ENCODE measurements at places on chromosomes 6 and 20.

DNA sequence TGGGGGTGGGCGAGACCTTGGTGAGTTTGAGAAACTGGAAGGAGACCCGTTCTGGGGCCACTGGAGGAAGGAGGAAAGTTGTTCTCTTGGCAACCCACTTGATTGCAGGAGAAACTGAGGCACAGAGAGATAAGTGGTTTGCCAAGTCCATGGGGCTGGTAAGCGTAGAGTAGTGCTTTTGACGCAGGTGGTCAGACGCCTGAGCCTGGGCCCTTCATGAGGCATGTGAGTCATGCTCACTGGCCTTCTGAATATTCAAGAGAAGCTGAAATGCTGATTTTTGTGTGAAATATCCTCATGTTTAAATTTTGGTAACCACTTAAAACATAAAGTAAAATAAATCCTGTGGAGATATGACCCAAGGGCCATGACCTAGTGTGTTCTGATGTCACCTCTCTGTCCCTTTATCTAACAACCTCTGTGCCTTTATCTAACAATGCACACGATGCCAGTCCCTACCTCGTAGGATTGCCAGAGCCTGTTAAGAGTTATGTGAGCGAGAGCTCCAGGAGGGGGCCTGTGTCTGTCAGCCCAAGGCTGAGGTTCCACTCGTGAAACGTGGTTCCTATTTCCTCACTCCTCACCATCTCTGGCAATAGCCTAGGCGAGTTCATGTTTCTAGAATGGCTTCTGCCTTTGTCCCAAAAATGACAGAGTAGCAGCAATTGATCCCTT is 32.8 kb upstream of the PMEPA1 start:
- no peaks in the 10 kb centered on the region for H3K4me1 ChIP-seq
- no peak for DNase-seq
- H3K27ac ChIP-seq: no peak overlapping the region
- no peak overlapping the region for H3K4me3 ChIP-seq
- peaks cover 17% of the 10 kb centered on the region for H3K27me3 ChIP-seq

- peak overlapping the region; percentile 100 for H3K27ac ChIP-seq
- H3K27me3 ChIP-seq: no peaks in the 10 kb centered on the region
- H3K4me1 ChIP-seq: peaks cover 98% of the 10 kb centered on the region
- peak; percentile 87 for DNase-seq
- H3K36me3 ChIP-seq: peaks cover 46% of the 10 kb centered on the region
These were observed 11.7 kb upstream of the MAPK13 start for GRCh38 chr6:36118550-36119107.

- H3K4me3 ChIP-seq: no peak overlapping the region
- H3K4me1 ChIP-seq: no peaks in the 10 kb centered on the region
- no peaks in the 10 kb centered on the region for H3K36me3 ChIP-seq
These were observed 56.8 kb upstream of the PHIP start for GRCh38 chr6:79134699-79135474.

DNA sequence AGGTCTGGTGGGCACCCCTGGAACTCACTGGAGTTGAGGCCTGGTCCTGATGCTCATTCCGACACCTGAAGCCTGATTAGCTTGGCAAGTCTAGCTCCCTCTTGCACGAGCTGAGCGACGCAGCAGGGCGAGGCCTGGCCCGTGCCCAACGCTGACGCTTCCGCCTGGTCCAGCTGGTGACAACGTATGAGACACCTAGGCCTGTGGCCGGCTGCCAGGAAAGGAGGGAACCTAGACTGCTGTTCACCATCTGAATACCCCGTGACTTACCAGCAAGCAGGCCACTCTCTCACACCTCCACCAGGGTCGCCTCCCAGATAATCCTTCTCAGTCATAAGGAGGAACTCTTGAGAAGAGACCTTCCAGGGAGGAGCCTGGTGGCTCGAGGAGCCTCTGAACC is 24.5 kb downstream of the YTHDF1 start:
- H3K36me3 ChIP-seq: peaks cover 18% of the 10 kb centered on the region
- no peak overlapping the region for H3K27ac ChIP-seq

GRCh38 chr20:35826397-35826998 is 54.7 kb downstream of the PHF20 start:
- DNase-seq: no peak
- H3K36me3 ChIP-seq: peaks cover 31% of the 10 kb centered on the region
- no peak overlapping the region for H3K27ac ChIP-seq
- H3K4me1 ChIP-seq: peaks cover 10% of the 10 kb centered on the region
- H3K27me3 ChIP-seq: no peaks in the 10 kb centered on the region
- no peak overlapping the region for H3K4me3 ChIP-seq

GRCh38 chr6:12283904-12284303 is 6.3 kb upstream of the EDN1 start:
- DNase-seq: no peak
- no peak overlapping the region for H3K4me3 ChIP-seq
- peaks cover 31% of the 10 kb centered on the region for H3K27me3 ChIP-seq
- no peaks in the 10 kb centered on the region for H3K36me3 ChIP-seq
- H3K4me1 ChIP-seq: peaks cover 6% of the 10 kb centered on the region
- H3K27ac ChIP-seq: no peak overlapping the region

GRCh38 chr20:23612396-23612795 is 6.7 kb upstream of the CST9 start:
- H3K27me3 ChIP-seq: peaks cover 12% of the 10 kb centered on the region
- H3K36me3 ChIP-seq: no peaks in the 10 kb centered on the region
- no peaks in the 10 kb centered on the region for H3K4me1 ChIP-seq
- no peak for DNase-seq
- no peak overlapping the region for H3K4me3 ChIP-seq
- no peak overlapping the region for H3K27ac ChIP-seq

GRCh38 chr6:96812077-96812703 is 25.1 kb downstream of the GPR63 start:
- H3K36me3 ChIP-seq: no peaks in the 10 kb centered on the region
- no peaks in the 10 kb centered on the region for H3K27me3 ChIP-seq
- peaks cover 4% of the 10 kb centered on the region for H3K4me1 ChIP-seq
- no peak for DNase-seq
- H3K4me3 ChIP-seq: no peak overlapping the region

GRCh38 chr6:38502423-38502822 is 137.3 kb downstream of the BTBD9 start:
- H3K36me3 ChIP-seq: no peaks in the 10 kb centered on the region
- H3K4me1 ChIP-seq: no peaks in the 10 kb centered on the region
- H3K4me3 ChIP-seq: no peak overlapping the region

DNA sequence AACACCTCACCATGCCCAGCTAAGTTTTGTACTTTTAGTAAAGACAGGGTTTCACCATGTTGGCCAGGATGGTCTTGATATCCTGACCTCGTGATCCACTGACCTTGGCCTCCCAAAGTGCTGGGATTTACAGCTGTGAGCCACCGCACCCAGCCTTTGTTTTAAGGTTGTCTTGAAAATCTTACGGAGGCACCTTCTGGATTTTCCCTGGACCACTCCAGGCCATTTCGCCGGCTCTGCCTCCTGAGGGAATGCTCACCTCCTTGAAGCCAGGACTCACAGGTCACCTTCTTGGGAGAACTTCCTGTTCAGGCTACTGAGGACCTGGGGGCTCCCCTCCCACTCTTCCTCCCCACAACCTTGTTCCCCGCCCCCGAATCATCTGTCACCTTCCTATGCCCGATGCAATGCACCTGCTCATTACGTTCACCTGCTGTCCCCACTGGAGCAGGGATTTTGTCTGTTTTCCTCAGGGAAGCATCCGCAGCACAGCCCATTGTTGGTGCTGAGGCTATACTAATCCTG is 19.4 kb upstream of the RAET1L start:
- H3K27me3 ChIP-seq: peaks cover 61% of the 10 kb centered on the region
- DNase-seq: no peak
- H3K27ac ChIP-seq: no peak overlapping the region
- H3K4me1 ChIP-seq: no peaks in the 10 kb centered on the region
- no peaks in the 10 kb centered on the region for H3K36me3 ChIP-seq
- no peak overlapping the region for H3K4me3 ChIP-seq

- no peak for DNase-seq
- peaks cover 23% of the 10 kb centered on the region for H3K36me3 ChIP-seq
- no peaks in the 10 kb centered on the region for H3K27me3 ChIP-seq
- no peak overlapping the region for H3K4me3 ChIP-seq
- H3K27ac ChIP-seq: no peak overlapping the region
These were observed 31.6 kb downstream of the OSBPL2 start for GRCh38 chr20:62269871-62270270.

DNA sequence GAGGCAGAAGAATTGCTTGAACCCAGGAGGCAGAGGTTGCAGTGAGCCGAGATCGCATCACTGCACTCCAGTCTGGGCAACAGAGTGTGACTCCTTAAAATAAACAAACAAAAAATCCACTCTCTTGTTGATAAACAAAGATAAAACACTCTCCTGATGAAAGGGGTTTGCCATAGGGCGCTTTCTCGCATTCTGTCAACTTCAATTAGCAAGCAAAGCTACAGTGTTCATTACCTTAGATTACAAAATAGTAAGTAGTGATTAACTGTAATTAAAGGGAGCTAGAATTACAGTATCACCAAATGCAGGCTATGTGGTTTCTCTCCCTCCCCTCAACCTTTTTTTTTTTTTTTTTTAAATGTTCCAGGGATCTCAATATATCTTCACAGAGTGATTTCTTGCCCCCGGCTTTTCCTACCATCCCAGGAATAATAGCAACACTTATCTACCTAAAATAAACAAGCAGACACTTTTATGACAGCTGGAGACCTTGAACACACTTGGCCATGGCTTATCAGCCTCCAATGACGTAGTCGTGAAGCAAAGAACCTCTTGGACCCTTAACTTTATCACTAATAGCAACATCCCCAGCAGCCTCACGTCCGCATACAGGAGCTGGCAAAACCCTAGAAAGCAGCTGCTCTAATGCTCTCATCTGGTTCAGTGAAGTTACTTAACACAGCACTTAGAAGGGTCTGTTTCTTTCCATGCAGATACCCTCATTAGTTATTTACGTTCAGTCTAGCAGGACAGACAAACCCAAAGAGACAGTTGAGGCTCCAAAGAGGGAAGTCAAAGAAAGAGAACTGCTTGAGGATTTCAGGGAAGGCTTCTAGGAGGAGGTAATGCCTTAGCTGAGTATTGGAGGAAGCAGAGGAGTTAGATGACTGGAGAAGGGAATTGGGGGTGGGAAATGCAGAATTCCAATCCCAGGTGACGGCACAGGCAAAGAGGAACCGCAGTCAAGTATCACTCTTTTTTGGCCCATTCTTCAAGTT is 37.9 kb upstream of the NEDD9 start:
- no peak overlapping the region for H3K27ac ChIP-seq
- peaks cover 4% of the 10 kb centered on the region for H3K4me1 ChIP-seq
- no peak for DNase-seq
- H3K4me3 ChIP-seq: no peak overlapping the region
- peaks cover 43% of the 10 kb centered on the region for H3K36me3 ChIP-seq

DNA sequence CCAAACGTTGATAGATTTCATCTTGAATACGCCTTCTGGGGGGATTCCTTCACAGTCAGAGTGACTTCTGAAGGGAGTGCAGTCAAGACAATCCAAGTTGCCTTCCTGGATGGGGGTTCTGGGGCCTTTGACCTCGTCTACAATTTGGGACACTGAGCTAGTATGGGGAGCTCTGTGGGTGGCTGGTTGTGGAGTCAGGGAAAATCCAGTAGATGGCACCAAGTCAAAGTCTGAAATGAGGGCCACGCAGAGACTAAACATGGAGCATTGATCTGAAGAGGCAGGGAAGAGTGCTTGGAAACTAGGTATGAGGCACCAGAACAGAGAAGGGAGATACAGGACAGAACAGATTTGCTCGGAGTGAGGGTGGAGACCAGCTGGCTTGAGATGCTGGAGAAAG is 43.6 kb upstream of the CCN6 start:
- H3K4me1 ChIP-seq: peaks cover 6% of the 10 kb centered on the region
- no peaks in the 10 kb centered on the region for H3K27me3 ChIP-seq
- H3K36me3 ChIP-seq: no peaks in the 10 kb centered on the region
- H3K27ac ChIP-seq: no peak overlapping the region
- no peak overlapping the region for H3K4me3 ChIP-seq

DNA sequence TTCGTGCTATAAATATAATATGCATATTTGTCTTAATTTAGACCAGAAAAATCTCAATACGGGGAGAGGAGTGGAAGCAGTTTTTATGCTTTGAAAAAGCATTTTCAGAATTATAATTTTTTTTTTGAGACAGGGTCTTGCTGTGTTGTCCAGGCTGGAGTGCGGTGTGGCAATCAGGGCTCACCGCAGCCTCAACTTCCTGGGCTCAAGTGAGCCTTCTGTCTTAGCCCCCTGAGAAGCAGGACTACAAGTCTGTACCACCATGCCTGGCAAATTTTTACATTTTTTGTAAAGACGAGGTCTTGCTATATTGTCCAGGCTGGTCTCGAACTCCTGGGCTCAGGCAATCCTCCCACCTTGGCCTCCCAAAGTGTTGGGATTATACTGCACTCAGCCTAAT is 197.2 kb downstream of the FOXC1 start:
- no peak for DNase-seq
- H3K27me3 ChIP-seq: no peaks in the 10 kb centered on the region
- no peaks in the 10 kb centered on the region for H3K4me1 ChIP-seq
- H3K36me3 ChIP-seq: no peaks in the 10 kb centered on the region

All from activated CD4-positive, alpha-beta memory T cell treated with anti-CD3 and anti-CD28 coated beads, Interleukin-2, amount 10 ng/mL, durations not matched to agents 7 days and 5 days (primary cell).